GM12878 (cell line): ENCODE measurements at places on chromosomes 4 and X.

- no peak for DNase-seq
These were observed 1196.7 kb downstream of the RAPGEF2 start for GRCh38 chr4:160299608-160300007.

- DNase-seq: no peak
These were observed 84.1 kb downstream of the TMEM164 start for GRCh38 chrX:110086916-110087484.

GRCh38 chr4:129334136-129334535 lies 238.2 kb downstream of the C4orf33 start:
- DNase-seq: no peak

- DNase-seq: no peak
These were observed 2.2 kb downstream of the LRPAP1 start for GRCh38 chr4:3530051-3530450.
